ENCODE measurements at places on chromosomes 6 and 20.

DNA sequence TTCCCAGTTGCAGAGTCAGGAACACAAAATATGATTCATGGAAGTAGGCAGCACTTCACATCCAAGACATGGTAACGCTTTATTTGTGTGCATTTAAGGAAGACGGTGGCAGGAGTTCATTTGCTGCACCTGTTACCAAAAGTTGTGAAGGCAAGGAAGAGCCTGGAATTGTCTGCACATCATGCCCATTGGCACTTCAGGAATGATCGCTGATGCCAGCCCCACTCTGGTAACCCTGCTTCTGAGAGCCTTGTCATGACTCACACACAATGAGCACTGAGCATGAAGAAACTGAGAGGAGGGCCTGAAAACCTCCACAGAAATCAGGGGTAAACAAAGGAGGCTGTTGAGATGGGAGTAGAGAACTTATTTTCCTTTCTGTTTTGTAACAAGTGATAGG is 181.1 kb downstream of the RPS12 start:
- DNase-seq, result no peak

- DNase-seq, result no peak
These were observed 15.4 kb upstream of the PAQR8 start for GRCh38 chr6:52346503-52346902.

DNA sequence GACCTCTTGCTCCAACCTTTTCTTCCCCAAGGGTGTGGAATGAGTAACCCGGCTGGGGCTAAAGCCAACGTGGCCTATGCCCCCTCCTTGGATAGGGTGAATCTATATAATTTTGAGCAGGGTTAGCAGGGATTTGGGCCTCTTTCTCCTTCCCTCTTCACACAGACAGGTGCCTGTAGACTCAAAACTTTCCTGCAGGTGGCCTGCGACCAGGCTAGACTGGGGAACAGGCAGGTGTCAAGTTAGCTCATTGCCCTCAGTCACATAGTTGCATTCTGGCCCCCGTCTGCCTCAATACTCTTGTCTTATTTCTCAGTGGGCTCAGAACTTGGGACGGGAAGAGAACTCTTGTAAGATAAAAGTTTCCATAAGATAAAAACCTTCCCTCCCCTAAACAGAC is 243.0 kb downstream of the ATXN1 start:
- no peak for DNase-seq

- no peak for DNase-seq
These were observed 9.8 kb downstream of the NELFCD start for GRCh38 chr20:58990651-58991445.

DNA sequence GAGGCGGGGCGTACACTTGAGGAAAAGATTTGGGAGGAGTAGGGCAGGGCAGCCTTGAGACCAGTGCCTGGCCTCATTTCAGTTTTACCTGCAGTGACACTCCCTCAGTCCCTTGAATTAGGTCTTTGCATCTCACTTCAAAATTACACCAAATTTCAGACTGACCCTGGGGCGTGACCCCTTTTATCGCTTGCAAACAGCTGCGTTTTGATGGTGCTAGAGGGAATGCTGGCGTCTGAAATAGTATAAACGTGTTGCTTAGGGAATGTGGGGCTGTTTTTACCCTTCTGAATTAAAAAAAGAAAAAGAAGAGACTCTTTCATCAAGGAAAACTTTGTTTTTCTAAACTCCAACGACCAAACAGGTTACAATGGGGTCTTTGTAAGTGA is 21.0 kb downstream of the COL9A1 start:
- no peak for DNase-seq

GRCh38 chr20:1282966-1283365 is 16.9 kb downstream of the SNPH start:
- no peak for DNase-seq

DNA sequence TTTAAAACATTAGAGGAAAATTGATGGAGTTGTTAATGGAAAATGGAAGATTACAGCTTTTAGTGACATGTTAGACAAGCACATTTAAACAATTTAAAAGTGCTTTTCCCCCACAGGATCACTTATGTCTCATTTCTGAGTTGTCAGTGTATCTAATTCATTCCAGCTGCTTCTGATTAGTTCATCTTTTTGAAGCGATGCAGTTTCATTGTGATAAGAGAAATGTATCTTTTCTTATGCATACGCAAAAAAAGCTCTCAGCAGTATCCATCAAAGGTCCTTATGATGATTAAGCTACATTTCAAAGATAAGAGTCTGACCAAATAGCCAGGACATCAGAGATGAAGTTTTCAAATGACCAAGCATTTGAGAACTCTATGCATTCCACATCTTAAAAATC is 572.6 kb upstream of the SYNCRIP start:
- DNase-seq, result no peak

DNA sequence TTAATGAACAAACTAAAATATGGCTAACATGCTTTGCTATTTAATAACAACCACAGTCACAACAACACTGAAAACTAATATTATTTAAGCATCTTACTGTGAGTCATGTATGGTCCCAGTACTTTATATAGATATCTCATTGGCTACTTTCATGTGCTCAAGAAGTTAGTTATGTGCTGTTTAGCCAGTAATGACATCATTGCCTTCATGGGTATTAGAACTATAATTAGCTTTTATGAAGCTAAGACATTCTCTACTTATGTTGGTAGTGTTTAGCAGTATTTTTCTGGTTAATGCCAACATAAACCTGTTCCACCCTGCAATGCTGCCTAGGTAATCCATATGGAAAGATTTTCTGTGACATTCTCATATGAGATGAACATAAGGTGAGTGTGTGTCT is 56.1 kb downstream of the ADGRG6 start:
- no peak for DNase-seq

DNA sequence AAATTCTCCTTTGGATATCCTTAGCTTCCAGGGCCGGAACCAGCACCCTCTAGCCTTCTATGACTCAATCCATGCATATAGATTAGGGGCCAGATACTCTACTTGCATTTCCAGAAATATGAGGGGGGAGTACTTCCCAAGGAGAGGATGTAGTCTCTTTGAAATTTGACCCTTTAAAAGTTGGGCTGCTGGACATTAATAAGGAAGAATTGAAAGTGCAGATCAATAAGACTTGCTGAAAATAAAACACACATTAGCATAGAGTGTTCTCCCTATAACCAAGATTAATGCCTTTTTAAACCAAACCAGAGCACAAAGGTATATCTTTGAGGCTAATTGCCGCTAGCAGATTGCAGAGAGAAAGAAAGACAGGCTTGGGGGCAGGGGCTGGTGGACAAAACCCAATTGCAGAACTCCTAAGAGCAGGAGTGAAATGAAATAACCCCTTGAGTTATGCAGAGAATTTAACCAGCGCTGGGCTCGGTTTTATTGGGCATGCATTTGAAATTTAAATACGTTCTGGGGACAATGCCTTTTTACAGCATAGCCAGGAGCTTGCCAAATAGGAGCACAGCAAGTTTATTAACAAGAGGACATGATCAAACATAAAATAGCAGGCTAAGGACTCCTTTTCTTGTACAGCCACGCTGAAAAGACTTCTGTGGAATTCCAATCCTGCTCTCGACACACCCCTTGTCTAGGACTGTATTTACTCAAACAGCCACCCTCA is 108.2 kb upstream of the SALL4 start:
- no peak for DNase-seq

GRCh38 chr20:56163806-56164205 is 84.7 kb upstream of the MC3R start:
- DNase-seq, result no peak

GRCh38 chr20:35917077-35917476 is 37.2 kb downstream of the SCAND1 start:
- no peak for DNase-seq

DNA sequence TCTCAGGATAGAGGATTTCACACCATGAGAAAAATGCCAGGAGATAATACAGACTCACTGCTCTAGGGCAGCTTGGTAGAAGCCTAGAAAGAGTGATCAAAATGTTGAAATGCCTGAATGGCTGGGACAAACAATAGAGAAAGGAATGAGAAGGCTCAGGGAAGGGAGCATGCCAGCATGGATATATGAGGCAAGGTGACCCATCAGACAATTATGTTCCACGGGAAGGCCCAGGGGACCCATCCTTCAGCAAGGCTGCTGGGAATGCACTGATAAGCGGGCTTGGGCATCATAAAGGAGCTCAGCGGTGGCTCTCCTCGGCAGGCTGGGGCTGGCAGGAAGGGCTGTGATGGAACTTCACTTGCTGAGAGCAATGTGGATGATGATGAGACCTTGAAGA is 12.2 kb downstream of the HEBP2 start:
- no peak for DNase-seq

GRCh38 chr6:74733830-74734620 is 471.8 kb downstream of the COL12A1 start:
- no peak for DNase-seq

DNA sequence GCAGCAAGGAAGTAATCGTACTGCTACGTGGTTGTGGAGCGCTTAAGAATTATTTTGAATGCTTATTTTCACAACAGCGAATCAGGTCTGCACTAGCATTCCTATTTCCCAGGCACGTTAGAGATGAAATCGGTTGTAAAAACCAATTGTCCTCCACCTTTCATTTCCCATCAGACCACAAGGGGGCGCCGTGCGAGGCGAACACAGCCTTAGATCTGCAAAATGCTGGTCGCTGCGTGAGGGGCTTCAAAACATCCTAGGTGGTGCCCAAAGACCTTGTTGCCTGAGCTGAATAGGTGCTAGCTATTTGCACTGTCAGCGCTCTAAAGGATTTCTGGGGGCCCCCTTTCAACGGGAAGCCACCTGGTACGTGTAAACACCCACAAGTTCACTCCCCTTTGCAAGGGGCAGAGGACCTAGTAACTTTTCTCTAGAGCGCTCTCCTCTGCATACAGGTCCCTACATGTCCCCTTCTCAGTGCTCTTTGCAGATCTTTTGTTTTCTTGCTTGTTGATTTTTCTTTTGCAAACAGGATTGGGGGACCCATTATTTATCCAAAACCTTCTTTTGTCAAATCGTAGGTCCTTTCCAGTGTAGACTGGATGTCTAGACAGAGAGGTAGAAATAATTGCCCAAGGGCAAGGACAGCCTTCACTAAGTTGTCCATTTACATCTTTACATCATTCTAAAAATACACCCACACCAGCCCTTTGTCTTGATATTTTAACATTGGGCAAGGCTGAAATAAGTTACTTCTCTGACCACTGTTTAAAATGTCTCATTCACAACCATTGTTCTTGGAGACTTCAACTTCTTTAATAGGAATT is 59.8 kb downstream of the NEDD9 start:
- peak; percentile 17 for DNase-seq

DNA sequence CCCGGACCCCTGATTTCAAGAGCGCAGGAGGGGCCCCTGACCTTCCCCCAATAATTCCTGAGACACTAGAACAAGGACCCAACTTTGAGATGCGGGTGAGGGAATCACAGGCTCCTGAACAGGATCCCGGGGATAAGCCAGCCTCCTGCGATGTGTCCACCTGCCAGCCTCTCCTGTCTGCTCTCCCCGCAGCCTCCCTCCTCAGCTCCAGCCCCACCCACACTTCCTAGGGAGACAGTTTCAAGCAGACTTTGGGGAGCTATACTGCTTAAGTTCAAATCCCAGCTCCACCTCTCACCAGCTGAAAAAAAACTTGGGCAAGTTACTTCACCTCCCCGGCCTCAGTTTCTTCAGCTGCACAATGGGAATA is 50.8 kb downstream of the GRM4 start:
- no peak for DNase-seq
